Hematopoietic multipotent progenitor cell treated with erythropoietin and hydrocortisone succinate and interleukin-3 and kit ligand, for 4 days (in vitro differentiated cells): ENCODE measurements at places on chromosomes 12 and 14.

- DNase-seq, result no peak
Observed at GRCh38 chr14:99232714-99233214, 39.2 kb downstream of the BCL11B start.

GRCh38 chr12:39173726-39174125, 268.3 kb upstream of the CPNE8 start:
- no peak for DNase-seq

GRCh38 chr12:2501464-2502191, 293.1 kb upstream of the FKBP4 start:
- peak; percentile 96 for DNase-seq

DNA sequence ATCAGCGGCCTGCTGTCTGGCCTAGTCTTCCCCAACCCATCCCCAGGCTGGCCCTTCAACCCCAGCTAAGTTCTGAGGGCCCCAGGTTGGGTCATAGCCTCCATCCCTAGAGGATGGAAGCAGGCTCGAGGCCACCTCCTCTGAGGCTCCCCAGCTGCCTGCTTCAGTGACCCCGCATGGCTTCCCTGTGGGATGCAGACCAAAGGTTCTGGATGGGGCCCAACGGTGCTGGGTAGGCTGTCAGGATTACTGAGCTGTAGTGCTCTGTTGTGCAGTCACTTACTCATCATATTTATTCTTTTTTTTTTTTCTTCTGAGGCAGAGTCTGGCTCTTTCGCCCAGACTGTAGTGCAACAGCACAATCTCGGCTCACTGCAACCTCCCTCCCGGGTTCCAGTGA, 92.0 kb downstream of the IRF2BPL start:
- no peak for DNase-seq

DNA sequence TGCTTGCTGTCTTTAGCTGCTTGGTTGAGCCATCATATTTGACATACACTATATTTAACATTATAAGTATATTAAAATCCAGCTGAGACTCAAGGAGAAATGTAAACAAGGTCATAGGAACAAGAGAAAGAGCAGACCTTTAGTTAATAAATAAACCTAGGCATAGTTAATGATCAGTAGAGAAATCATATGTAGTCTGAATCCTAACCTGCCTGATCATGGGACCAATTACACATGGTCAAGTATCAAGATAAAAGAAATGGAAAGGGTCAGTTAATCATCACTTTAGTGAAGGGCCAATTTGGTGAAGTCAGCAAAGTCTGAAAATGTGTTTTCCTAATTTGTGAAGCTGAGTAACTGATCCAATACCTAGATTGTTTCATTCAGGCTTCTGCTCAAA, 7.5 kb downstream of the RNF212B start:
- no peak for DNase-seq

- DNase-seq, result no peak
Observed at GRCh38 chr14:50006141-50006540, 110.2 kb downstream of the VCPKMT start.

DNA sequence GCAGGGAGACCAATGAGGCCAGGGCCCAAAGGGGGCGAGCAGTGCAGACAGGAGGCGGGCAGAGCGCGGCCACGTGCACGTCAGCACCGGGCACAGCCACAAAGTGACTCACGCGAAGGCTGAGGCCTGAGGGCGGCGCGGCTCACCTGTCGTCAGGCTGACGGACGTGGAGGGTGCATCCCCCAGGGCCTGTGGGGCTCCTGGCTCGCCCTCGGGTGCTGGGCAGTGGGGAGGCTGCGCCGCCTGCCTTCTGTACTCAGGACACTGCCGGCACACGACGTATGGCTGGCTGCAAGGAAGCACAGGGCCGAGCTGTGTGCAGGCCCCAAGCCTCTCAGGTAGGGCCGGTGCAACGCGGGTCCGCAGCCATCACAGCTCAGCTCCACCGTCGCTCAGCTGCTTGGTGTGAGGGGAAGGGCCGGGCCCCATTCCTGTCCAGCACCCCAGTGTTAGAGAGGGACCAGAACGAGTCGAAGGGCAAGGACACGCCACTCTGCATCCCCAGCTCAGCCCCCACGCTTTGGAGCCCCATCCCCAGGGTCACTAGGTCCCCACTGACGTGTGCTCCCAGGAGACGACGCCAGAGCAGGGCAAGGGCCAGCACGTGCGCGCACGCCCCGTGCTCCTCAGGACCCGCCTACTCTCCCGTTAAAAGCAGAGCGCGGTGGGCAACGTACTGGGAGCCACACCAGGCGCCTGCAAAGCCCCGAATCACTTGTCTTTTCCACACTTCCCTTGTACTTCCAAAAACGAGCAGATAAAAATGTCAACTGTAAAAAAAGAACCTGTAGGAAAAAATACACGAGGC, 24.8 kb upstream of the GOLGA3 start:
- no peak for DNase-seq

DNA sequence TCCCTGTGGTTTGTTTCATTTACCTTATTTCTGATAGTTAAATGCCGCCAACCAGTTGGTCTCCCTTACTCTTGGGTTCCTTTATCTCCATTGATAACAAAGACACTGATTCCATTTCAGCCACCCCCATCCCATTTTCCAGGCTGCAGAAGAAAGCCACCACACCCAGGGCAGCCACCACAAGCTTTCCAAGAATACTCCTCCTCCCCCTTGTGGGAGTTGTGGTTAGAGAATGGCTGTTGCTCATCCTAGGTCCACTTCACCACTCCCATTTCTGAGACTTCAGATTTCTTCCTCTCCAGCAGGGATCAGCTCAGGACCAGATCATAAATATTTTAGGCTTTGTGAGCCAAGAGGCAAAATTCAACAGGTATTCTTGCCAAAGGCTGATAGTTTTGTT, 73.9 kb downstream of the ANO4 start:
- DNase-seq, result no peak

DNA sequence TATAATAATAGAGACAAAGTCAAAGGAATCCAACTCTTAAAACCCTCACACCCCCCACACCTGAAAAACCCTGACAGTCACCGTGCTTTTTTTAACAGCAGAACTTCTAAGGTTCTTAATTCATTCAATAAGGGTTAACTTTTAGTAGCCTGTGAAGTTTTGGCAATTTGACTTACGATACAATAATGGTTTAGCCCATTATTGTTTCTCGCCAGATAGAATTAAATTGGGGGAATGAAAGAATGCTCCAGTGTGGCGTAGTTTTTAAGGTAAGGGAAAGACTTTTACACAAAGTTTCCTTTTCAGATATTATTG, 604 bp upstream of the MAGOHB start:
- DNase-seq, result no peak

- DNase-seq, result no peak
Observed at GRCh38 chr12:101527682-101528081, 52.5 kb downstream of the SPIC start.

DNA sequence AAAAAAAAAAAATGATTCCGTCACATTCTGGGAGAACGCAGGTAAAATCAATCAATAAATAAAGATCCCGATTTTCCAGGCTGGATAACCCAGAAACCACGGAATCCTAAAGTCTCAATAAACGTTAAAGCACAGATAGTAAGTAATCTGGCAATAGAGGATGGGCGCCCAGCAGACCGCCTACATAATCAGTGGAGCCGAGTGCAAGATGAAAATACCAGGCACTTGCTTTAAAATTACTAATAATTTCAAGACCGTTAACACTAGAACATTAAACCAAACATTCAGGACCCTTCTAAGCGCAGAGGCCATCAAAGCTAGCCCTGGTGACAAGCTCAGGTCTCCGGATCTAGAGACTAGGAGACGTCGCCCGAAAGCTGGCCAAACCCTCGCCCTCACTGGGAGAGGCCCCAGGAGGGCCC, 1.2 kb upstream of the DCAF11 start:
- no peak for DNase-seq

- DNase-seq, result no peak
Observed at GRCh38 chr14:64235652-64236640, 58.2 kb downstream of the ESR2 start.

DNA sequence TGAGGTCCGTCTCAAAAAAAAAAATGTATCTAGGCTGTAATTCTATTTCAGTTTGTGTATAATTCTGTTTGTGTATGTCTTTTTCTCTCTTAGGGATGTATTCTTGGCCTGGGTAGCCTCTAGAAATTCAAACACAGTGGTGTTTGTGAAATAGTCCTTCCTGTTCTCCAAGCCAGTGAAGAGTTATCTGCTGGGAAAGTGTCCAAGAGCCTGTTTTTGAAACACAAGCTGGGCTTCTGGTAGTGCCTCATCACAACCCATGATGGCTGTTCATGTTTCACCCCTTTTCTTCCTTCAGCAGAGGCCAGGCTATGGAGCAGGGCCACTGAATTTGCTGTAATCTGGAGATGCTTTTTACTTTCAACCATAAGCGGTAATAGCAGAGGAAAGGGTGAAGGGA, 14.7 kb downstream of the METTL3 start:
- no peak for DNase-seq

DNA sequence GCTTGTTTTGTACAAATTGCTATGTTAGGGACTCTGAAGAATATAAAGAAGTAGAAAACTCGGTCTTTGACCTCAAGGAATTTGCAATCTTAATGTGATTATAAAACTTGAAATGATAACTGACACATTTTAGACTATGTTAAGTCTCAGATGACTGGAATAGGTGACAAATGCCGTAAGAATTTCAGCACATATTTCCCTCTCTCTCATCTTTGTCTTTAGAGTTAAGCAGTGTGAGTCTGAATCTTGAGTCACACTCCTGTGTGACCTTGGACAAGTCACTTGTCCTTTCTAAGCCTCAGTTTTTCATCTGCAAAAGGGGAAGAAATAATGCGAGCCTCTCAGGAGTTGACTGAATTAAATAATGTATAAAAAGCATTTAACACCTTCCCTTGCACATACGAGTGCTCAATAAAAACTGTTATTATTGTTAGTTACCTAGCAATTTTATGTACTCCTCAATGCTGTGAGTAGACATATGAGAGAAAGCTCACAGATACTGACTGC, 103.7 kb downstream of the DYRK2 start:
- no peak for DNase-seq

DNA sequence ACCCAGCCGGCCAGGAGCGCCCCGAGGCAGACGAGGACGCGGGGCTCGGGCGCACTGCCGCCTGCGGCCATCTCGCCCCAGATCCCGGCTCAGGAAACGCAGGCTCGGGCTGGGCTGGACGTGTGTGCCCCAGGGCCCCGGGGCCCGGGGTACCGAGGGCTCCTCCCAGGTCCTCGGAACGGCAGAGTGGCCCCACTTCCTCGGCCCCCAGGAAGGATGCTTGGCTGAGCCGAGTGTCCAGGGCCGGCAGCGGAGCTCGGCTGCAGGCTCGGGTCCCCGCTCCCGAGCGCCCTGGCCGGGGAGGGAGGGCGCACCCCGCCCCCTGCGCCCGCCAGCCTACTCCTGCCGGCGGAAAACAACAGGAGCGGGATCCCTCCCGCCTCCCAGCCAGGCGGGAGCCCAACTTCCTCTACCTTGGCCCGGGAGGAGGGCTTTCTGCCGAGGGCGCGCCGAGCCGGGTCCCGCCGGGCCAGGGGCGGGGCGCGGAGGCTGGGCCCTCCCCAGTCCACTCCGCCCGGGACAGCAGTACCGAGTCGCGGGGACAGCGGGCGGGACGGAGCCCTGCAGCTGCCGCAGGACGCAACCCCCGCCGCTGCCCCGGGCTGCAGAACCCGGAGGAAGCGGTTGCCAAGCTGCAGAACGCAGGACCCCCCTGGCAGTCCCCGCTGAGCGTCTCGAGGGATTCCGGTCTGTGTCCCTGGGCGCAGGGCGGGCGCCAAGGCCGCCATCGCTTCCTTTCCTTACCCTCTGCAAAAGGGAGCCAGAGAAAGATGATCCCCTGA, at the start of gene VSIG10:
TSS of gene VSIG10 (minus strand) at position 411 of the 782 bp plus-strand sequence. CDS start at position 71, 340 bp downstream.
- peak; percentile 62 for DNase-seq

GRCh38 chr12:7612851-7613250, 52.9 kb downstream of the APOBEC1 start:
- DNase-seq, result no peak

DNA sequence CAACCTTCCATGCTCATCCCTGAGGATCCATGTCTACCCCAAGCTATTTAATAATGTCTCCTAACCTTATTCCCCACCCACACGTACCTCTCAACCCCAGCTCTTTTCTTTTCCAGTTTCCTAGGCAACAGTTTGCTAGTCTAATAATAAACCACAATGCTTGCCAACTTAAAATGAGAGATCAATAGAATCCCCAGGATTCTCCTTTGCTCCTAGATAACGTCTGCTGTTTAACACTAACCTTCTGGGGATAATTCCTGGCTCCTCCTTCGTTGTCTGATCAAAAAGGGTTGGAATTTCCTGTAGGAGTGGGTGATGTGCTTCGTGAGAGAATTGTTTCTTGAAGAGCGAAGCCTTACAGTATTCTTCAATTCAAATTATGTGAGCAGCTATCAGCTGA, 42.2 kb upstream of the DBX2 start:
- no peak for DNase-seq

DNA sequence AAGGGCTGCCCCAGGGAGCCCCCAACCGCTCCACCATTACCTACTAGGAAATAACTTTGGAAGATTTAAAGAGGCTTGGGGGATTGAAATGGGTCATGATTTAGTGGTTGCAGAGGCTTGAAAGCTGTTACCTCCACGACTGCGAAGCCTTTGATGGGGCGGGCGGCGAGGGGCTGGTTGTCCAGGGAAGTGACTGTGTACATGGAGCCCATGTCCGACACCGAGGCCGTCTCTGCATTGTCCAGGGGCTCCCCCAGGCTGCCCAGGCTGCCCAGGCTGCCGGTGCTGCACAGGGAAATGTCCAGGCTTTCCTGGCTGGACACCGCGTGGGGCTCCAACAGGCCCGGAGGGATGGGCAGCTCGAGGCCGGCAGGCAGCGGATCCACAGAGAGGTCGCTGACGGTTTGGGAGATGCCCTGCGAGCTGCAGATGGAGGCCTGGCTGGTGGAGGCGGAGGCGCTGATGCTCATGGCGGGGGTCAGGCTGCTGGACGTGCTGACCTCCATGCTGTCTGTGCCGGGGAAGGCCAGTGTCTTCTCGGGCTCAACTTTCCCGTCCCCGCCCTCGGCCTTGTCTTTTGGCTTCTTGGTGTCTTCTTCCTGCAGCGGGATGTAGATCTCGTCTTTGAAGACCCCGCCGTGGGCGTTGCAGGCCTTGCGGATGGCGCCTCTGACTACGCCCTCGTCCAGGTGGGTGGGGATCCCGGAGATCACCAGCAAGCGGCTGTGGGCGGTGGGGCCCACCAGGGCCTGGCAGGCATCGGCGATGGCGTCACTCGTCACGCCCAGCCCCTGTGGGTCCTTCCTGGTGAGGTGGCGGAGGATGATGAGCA, 58.9 kb downstream of the TRAFD1 start:
- no peak for DNase-seq

DNA sequence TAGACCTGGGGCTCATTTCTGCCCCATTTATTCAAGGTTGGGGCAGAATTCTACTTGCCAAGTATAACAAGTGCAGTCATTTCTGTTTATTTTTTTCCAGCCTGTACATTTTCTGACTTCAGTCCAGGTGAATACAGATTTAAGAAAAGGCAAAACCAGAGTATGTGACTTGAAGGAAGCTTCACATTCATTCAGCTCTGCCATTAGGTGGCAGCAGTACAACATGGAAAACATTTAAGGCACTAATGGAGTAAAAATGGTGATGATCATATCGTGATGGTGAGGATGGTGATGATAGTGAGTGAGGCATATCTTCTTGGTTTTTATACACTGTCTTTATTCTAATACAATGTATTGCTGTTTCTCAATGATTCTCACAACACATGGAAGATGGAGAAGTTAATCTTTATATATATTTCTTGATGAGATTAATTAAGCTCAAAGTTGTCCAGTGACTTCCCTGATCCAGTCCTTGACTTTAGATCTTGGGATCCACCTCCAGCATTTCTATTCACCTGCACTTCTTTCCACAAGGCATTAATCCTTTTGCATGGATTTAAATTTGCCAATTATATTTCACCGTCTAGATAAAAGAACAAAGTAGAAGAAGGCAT, 176.7 kb upstream of the SEL1L start:
- peak; percentile 72 for DNase-seq
